Esophagus (tissue), 2 donors: ENCODE measurements at places on chromosomes 3 and 15. TPM values are rescaled to one million over a fixed set of nuclear protein-coding genes. Genes with fewer than 3 reads are reported as not detected.

The TMCO5A gene
- polyA plus RNA-seq = not detected

The NEK11 gene
- 1.2 TPM for polyA plus RNA-seq

The ADGRG7 gene
- not detected for polyA plus RNA-seq

The HAPLN3 gene
- polyA plus RNA-seq = 5.5 TPM

The WDR49 gene
- polyA plus RNA-seq = 0.29 TPM

The DYNLT2B gene
- polyA plus RNA-seq = 13.9 TPM

The NAALADL2 gene
- polyA plus RNA-seq = 0.54 TPM

The NDN gene
- 5.1 TPM for polyA plus RNA-seq

The CAV3 gene
- polyA plus RNA-seq = 0.04 TPM

The LYZL4 gene
- polyA plus RNA-seq = not detected

The GADL1 gene
- 0.06 TPM for polyA plus RNA-seq

The TM2D3 gene
- 21.2 TPM for polyA plus RNA-seq

The IMPG2 gene
- 0.02 TPM for polyA plus RNA-seq

The CYP11A1 gene
- 2.3 TPM for polyA plus RNA-seq

The COLQ gene
- polyA plus RNA-seq = 0.65 TPM

The UBR1 gene
- polyA plus RNA-seq = 2.7 TPM

The NR2F2 gene
- polyA plus RNA-seq = 9.3 TPM

The RHCG gene
- 3,991 TPM for polyA plus RNA-seq

The GPR160 gene
- polyA plus RNA-seq = 0.69 TPM

The SLTM gene
- 62.7 TPM for polyA plus RNA-seq

The PLCH1 gene
- polyA plus RNA-seq = 0.07 TPM

The CYP1A1 gene
- polyA plus RNA-seq = 1.9 TPM

The SAXO2 gene
- polyA plus RNA-seq = 0.47 TPM

The TM6SF1 gene
- polyA plus RNA-seq = 0.75 TPM

The OR5H2 gene
- not detected for polyA plus RNA-seq

The ZNF592 gene
- polyA plus RNA-seq = 6.1 TPM

The THAP10 gene
- polyA plus RNA-seq = 0.69 TPM

The ARGFX gene
- not detected for polyA plus RNA-seq
